ENCODE measurements at places on chromosomes 6 and 20. TPM values are rescaled to one million over a fixed set of nuclear protein-coding genes. Genes with fewer than 3 reads are reported as not detected.

The CLPSL1 gene
- total RNA-seq = not detected

The FAM217A gene
- total RNA-seq = not detected

The DOP1A gene
- total RNA-seq = 13.9 TPM

The PTCHD4 gene
- 1.6 TPM for total RNA-seq

The SEC23B gene
- 59.8 TPM for total RNA-seq

The NHSL1 gene
- total RNA-seq = 12.3 TPM

The SALL4 gene
- 0.24 TPM for total RNA-seq

The OPRL1 gene
- 0.90 TPM for total RNA-seq

The RFX6 gene
- not detected for total RNA-seq

The EDN1 gene
- 6.7 TPM for total RNA-seq

The TCF21 gene
- total RNA-seq = not detected

The COL9A1 gene
- total RNA-seq = not detected

The TMC2 gene
- not detected for total RNA-seq

The IYD gene
- not detected for total RNA-seq

The SNAP25 gene
- total RNA-seq = not detected

Measured in HFFc6 (cell line).